ENCODE measurements at places on chromosomes 3 and 15. TPM values are rescaled to one million over a fixed set of nuclear protein-coding genes. Genes with fewer than 3 reads are reported as not detected.

SNRPA1 gene
- total RNA-seq: 10.3 TPM

P2RY14 gene
- total RNA-seq: 0.14 TPM

SAMMSON gene
- not detected for total RNA-seq

PAK6 gene
- under 0.01 TPM for total RNA-seq

WDR53 gene
- 8.4 TPM for total RNA-seq

Measured in placental pericyte (primary cell).